Cardiac septum (tissue), 1 donor: ENCODE measurements at places on chromosomes 7 and 10. TPM values are rescaled to one million over a fixed set of nuclear protein-coding genes. Genes with fewer than 3 reads are reported as not detected.

The SEC31B gene
- total RNA-seq: 7.4 TPM

The STAG3 gene
- total RNA-seq: 0.43 TPM

The THSD7A gene
- total RNA-seq: 3.4 TPM

The OR2F2 gene
- total RNA-seq: not detected

The XRCC2 gene
- total RNA-seq: 0.24 TPM

The HTR7 gene
- total RNA-seq: 0.16 TPM

The PTF1A gene
- total RNA-seq: not detected

The MSMB gene
- total RNA-seq: not detected

The ECHDC3 gene
- 35.1 TPM for total RNA-seq

The HNRNPF gene
- total RNA-seq: 80.8 TPM

The RBP4 gene
- total RNA-seq: 2.1 TPM

The PRKAG2 gene
- 106 TPM for total RNA-seq

The SFRP5 gene
- 3.2 TPM for total RNA-seq

The CYP3A4 gene
- total RNA-seq: not detected

The JCAD gene
- 19.3 TPM for total RNA-seq

The MYL10 gene
- not detected for total RNA-seq

The CPXM2 gene
- total RNA-seq: 11.2 TPM

The GPER1 gene
- total RNA-seq: 2.9 TPM

The SPDYE2B gene
- total RNA-seq: not detected

The WEE2 gene
- not detected for total RNA-seq

The PDE6C gene
- total RNA-seq: not detected

The MYOZ1 gene
- total RNA-seq: 8.7 TPM

The HIPK2 gene
- 218 TPM for total RNA-seq

The MAP3K8 gene
- 6.1 TPM for total RNA-seq

The COL28A1 gene
- 0.51 TPM for total RNA-seq

The SLC18A3 gene
- total RNA-seq: not detected

The SYPL1 gene
- 58.3 TPM for total RNA-seq

The AKR1C8 gene
- total RNA-seq: 0.86 TPM

The ERVW-1 gene
- total RNA-seq: not detected

The SHTN1 gene
- total RNA-seq: 3.0 TPM

The NUTM2E gene
- not detected for total RNA-seq

The CPVL gene
- total RNA-seq: 86.9 TPM

The DENND10 gene
- 22.2 TPM for total RNA-seq

The UNCX gene
- total RNA-seq: not detected

The NFE2L3 gene
- 0.57 TPM for total RNA-seq

The SPAG6 gene
- total RNA-seq: not detected

The SFRP4 gene
- 15.0 TPM for total RNA-seq

The CDH23 gene
- total RNA-seq: 9.3 TPM

The MACC1 gene
- total RNA-seq: 0.13 TPM

The OPN4 gene
- total RNA-seq: not detected

The GLRX3 gene
- 67.5 TPM for total RNA-seq

The ACTL6B gene
- not detected for total RNA-seq

The DMBT1 gene
- 0.08 TPM for total RNA-seq

The SLC16A12 gene
- total RNA-seq: 3.1 TPM

The SPOCK2 gene
- total RNA-seq: 7.5 TPM

The DPP6 gene
- not detected for total RNA-seq

The VSTM2A gene
- not detected for total RNA-seq

The AMZ1 gene
- 0.08 TPM for total RNA-seq

The CD36 gene
- total RNA-seq: 717 TPM

The FANK1 gene
- 0.43 TPM for total RNA-seq

The TMEM184A gene
- 0.08 TPM for total RNA-seq

The LRGUK gene
- 0.24 TPM for total RNA-seq

The RPEL1 gene
- not detected for total RNA-seq
